Adipocyte (in vitro differentiated cells): ENCODE measurements at places on chromosomes 2 and 18.

- DNase-seq, result no peak
Observed at GRCh38 chr18:3388980-3389379, 61.0 kb upstream of the TGIF1 start.

- no peak for DNase-seq
Observed at GRCh38 chr2:214679736-214680135, 129.7 kb downstream of the BARD1 start.

DNA sequence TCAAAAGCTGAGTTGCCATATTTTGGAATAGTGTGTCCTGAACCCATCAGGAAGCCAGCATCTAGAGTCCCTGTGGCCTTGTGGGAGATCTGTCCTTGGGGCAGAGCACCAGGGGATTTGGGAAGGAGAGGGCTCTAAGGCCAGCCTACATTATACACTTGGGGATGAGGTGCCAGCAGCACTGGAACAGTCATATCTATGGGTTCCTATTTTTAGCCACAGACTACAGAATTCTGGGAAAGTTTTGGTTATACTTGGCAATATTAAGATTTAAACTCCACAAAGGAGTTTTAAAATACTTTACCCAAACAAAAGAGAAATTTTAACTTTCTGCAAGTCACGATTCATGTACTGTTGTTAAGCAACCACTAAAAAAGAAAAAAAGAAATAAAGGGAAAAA lies 405.7 kb upstream of the MMADHC start:
- DNase-seq, result no peak

DNA sequence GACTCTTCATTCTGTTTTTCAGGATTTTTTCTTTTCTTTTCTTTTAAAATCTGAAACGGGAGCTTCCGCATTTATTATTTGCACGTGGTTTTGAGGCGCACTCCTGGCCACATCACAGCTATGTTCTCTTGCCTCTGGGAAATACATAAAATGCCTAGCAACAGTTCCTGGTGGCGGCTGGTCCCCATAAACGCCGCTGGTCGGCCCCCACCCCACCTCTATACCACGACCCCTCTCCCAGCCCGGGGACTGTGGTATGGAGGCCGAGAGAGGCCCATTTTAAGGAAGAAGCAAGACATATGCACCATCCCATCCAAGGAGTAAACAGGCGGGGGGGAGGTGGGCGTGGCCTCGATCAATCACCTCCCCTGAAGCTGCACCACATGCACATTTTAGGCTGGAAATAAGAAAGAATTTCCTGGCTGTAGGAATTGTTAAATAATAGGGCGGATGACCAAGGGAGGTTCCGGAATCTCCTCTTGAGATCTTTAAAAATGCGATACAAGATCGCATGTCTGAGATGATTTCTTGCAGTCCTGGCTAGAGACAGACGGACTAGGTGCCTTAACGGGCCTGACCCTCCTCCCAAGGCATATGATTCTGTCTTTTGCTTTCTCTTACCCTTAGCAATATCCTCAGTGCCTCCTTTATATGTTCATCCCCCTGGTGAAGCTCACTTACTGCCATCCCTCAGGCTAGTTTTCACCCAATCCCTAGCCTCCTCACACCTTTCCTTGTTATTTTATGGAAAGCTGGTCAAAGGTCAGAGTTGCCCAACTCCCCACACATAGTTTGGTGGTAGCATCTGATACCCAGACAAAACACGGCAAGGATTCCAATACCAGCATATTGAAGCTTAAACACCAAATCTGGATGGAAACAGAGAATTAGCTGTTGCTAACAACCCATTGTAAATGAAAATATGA lies 82.4 kb downstream of the BCL2 start:
- no peak for DNase-seq

DNA sequence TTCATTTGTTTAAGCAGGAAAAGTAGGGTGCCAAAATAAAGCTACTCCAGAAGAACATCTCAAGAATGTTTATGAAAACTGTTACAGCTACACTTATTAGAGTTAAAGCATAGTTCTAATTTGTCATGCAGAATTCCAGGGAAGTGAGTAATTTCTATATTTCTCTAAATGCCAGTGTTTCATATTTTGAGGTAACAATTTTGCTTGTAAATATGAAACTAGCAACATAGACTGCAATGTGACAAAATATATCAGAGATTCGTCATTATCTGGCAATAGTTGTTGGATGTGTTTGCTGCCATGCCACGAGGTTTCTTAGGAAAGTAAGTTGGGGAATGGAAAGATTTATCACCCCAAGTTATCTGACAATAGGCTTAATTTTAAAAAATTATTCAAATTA lies 424.1 kb upstream of the ZEB2 start:
- DNase-seq, result peak; percentile 76

DNA sequence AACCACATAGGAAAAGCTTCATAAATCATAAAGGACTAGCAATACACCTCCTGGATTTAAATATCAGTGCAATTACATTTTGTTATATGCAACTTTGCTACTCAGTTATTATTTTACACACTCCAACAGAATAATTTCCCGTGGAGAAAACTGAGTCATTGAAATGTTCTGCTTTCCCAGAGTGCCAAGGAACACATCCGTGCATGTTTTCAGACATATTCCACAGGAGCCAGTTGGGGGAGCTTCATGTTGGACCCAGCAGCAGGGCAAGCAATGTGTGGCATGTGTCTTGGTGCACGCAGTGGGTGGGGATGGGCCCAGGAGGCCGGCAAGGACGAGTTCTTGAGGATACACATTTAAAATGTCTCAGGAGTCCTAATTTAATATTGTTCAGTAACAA lies 14.4 kb upstream of the SMIM21 start:
- no peak for DNase-seq

GRCh38 chr2:230498506-230499107 lies 82.6 kb downstream of the SP100 start:
- no peak for DNase-seq

DNA sequence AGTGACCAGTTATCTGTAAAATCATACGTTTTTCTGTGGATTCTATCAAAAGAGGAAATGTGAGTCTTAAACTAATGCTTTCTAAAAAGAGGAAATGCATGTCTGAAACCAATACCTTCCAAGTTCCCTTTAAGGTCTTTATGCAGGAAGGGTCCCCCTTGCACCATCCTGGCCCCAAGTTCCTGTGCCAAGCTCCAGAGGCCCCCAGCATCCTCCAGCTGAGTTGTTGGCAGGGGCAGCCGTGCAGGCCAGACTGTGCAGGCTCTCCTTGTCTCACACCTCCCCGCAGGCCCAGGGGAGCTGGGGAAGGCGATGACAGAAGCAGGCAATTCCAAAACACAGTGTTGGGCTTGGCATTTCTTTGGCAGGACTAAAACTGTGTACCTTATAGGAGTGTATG lies 39.2 kb downstream of the DPYSL5 start:
- no peak for DNase-seq

GRCh38 chr2:9222893-9223287 lies 16.3 kb downstream of the ASAP2 start:
- DNase-seq, result no peak

GRCh38 chr2:10008809-10009176 lies 34.6 kb upstream of the KLF11 start:
- no peak for DNase-seq
